ENCODE measurements at places on chromosomes 4 and X.
A peak's percentile ranks its signal among the peaks of the same experiment; 100 is the strongest.

- DNase-seq = no peak
Measured at GRCh38 chr4:95591278-95591677, 42.5 kb upstream of the UNC5C start.

GRCh38 chr4:6491235-6491634 is 18.8 kb upstream of the PPP2R2C start:
- no peak for DNase-seq

DNA sequence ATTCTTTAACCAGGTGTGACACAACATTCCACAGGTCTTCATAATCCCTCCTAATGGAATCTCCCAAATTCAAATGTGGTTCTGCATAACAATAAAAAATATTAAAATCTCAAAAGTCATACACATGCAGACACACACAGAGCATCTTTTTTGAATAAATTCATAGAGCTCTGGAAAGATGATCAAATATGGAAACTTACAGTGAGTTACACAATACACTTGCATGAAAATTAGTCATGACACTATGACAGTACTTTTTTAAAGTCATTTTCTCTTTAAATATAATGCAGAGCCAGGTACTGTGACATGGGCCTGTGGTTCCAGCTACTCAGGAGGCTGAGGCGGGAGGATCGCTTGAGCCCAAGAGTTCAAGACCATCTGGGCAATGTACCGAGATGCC is 38.9 kb downstream of the DDX60L start:
- no peak for DNase-seq

GRCh38 chr4:28010577-28011240 is 1150.1 kb downstream of the STIM2 start:
- DNase-seq = no peak

- no peak for DNase-seq
Measured at GRCh38 chr4:78613522-78614321, 62.2 kb downstream of the ANXA3 start.

- DNase-seq = no peak
Measured at GRCh38 chr4:17398035-17398434, 113.9 kb downstream of the QDPR start.

DNA sequence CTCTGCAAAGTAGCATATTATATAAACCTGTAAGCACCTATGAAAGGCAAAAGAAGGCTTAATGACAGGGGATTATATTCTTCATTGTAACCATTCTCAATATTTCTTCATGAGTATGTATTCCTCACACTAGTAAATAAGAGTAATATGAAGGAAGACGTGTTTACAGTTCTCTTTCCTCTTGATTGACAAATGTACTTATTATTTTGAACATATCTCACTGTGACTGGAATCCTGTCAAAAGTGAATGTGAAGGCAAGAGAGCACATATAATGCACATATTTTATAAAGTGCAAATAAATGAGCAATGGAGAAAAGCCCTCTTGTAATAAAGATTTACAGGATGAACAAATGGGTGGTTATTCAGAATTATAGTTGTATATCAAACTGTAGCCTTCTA is 19.7 kb downstream of the FAM47A start:
- no peak for DNase-seq

DNA sequence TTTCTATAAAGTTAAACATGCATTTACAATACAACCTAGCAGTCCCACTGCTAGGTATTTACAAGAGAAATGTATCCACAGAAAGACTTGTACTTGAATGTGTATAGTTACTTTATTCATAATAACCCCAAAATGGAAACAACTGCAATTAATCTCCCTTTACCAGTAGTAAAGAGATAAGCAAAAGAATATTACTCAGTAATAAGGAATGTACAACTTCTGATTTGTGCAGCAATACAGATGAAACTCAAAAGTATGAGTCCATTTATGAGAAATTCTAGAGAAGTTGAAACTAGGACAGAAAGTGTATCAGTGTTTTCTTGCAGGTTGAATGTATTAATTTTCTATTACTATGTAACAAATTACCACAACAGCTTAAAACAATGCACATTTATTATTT is 15.2 kb downstream of the USP53 start:
- DNase-seq = no peak

- DNase-seq = no peak
Measured at GRCh38 chr4:159979953-159980352, 877.1 kb downstream of the RAPGEF2 start.

GRCh38 chrX:16239211-16239610 is 71.9 kb downstream of the MAGEB17 start:
- peak; percentile 50 for DNase-seq

GRCh38 chrX:154979629-154980028 is 42.9 kb downstream of the F8 start:
- no peak for DNase-seq

DNA sequence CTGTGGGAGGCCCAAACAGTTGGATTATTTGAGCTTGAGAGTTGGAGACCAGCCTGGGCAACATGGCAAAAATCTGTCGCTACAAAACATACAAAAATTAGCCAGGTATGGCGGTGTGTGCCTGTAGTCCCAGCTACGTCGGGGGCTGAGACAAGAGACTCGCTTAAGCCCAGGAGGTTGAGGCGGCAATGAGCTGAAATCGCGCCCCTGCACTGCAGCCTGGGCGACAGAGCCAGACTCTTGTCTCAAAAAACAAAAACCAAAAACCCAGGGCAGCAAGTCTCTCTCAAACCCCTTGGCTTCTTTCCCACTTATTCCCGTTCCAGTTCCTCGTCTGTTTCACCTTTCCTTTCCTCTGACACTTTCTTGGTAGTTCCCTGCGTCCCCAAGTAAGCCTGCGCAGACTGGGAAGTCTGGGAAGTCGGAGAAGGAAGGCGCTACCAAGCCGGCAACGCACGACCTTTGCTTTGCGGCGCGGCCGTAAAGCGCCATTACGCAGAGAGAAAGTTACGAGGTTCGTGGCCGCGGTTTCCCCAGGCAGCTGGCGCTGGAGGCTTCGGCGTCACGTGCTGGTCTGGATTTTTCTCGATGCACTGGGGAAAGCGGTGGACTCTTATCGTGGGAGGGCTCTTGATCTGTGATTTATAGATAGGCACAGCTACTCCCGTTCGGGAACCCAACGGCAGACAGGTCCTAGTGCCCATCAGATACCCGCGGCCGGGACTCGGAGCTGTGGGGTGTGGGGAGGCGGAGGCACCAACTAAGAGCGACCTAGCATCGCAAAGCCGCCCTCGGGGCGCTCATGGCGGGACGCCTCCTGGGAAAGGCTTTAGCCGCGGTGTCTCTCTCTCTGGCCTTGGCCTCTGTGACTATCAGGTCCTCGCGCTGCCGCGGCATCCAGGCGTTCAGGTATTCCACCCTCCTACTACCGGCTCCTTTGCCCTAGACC is at the start of gene NUDT9:
Gene NUDT9 (plus strand): TSS at position 470 of the 949 bp plus-strand sequence. CDS start 333 bp downstream, at position 803.
- peak; percentile 88 for DNase-seq

DNA sequence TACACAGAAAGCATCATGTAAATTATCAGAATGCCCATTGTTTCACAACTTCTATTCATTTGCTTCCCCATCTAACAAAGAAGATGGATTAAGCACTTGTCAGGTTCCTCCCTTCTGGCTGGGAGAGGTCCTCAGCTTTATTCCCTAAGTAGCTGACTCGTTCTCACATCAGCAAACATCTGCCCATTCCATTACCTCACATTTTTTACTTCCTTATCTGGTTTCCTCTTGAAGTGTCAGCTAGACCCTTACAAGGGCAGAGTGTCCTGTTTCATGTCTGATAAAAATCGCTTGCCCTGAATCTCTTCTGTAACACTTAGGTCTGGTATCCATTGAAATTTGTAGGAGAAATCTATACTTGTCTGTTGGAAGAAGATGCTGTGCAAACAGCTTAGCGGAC is 34.7 kb downstream of the TMPRSS11A start:
- DNase-seq = no peak

DNA sequence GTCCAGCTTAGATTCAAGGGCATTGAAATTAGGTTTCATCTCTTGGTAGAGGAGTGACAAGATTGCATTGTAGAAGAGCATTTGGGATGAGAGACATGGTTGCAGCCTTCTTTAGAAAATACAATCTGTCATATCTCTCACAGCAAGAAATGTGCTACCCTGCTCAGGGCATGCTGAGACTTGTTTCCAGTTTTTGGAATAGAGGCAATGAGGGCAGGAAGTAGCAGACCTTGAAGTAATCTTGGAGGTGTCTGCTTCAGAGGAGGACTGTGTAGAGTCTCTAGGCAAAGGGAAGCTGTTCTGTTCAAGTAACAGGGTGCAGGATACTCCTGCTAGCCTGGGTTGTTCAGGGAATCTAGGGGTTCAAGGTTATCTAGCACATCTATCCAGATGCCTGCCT is 116.1 kb upstream of the ZNF827 start:
- no peak for DNase-seq

DNA sequence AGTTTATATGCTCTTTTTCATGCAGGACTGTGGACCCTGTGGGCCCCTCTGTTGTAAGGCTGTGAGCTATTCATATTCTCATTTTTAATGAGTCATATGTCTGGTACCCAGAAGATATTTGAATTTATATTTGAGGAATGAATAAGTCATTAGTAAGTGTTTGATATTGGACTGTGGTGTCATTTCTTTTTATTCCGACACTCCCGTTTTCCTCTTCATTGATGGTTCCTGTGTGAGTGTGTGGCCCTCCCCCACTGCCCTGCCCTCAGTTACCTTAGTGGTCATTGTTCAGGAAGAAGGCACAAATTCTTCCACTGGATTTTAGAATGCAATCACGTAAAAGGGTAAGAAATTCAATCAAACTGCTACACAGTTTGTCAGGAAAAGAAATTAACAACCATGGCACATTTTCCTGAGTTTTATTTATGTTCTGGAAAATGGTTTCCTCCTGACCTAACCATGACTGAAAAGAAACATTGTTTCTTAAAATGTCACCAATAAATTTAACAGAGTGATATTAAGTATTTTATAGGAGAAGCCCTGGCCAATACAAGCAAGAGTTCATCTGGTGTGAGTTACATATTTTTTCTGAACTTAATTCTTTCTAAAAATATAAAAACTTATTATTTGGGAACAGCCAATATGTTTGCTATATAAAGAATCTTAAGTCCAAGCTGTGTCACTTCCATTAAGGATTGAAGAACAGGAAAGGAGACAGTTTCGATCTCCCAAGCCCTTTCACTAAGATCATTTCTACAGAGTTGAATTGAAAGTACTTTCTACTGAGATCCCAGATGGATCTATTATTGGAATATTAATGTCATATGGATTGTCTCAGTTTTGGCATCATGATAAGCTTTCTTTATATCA is 370.5 kb upstream of the ANXA10 start:
- no peak for DNase-seq

DNA sequence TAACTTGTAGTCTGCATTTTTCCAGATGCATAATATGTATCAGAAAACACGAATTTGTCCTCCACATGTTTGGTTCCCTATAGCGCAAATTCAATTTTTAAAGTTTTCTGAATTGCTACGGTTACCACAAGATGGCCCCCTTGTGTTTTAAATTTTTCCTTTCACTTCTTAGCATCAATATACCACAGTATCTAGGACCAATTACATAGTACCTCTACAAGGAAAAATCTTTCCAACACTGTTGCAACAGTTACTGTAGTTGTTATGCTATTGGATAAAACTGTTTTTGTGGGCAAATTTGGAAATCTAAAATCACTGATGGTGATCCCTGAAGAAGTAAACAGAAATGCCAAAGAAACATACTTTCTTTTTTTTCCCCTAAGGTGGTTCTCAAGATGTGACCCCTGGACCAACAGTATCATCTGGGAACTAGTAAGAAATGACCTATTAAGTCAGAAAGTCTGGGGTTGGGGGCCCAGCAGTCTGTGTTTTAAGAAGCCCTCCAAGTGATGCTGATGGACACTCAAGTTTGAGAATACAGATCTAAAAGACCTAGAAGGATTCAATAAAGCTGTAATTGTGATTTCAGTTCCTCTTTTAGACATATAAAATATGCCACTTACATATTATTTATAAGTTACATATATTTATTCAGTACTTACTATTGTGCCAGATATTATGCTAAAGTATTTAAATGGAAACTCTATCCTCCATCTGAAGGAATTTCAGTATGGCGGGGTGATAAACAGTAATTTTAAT is 3.1 kb downstream of the ZGRF1 start:
- DNase-seq = no peak

DNA sequence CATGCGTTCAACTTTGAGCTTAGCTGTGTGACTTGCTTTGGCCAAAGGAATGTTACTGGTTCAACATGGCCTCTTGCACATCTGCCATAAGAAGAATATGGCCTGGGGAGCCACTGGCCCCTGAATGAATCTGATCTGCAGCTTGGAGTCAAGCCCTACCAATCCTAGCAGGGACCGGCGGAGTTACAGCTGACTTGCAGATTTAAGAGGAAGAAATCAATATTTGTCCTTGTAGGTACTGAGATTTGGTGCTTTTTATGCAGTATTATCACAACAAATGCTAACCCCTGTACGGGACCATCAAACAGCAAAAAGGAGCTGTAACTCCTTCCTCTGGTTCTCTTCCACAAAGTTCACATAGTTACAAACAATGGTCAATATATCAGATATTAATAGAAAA is 252.0 kb downstream of the LDB2 start:
- no peak for DNase-seq

DNA sequence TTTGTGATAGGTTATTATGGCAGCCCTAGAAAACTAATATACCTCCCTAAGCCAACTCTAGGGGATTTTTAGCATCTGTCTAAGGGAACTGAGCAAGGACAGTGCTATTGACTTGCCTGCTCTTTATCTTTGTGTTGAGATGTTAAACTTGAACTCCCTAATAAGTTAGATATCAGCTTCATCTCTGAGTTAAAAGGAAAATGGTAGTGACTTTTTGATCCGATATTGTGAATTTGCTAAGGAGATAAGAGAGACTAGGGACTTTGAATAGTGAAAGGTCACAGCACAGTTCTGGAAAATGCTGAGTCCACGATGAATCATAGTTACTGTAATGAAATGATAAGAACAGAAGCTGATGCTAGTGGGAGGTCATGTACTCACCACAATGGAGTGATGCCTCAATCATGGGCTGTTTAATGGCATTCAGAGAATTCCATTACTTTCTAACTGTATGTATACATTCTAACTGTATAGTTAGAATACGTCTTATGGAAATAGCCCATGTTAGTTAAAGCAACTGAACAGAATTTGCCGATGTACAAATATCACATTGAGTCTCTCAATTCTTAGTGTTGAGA is 147.2 kb downstream of the GLRA3 start:
- DNase-seq = no peak

DNA sequence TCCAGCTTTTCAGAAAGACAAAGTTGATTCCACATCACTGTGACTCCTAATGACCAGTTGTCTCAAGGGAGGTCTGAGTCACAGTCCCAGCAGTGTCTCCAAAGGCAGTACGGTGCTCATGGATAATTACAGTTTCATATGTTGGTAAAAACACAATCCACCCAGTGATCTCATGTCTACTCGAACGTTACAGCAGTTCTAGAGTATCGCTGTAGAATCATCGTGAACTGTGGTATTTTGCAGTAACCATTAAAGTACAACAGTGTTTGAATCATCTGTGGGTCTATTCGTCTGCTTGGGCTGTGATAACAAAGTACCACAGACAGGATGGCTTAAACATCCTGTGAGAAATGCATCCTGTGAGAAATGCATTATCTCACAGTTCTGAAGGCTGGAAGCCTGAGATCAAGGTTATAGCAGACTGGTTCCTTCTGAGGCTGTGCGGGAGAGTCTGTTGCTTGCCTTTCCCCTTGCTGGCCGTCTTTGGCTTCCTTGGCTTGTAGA is 121.1 kb upstream of the SORBS2 start:
- no peak for DNase-seq

- DNase-seq = peak; percentile 7
Measured at GRCh38 chrX:24341795-24342194, 18.6 kb upstream of the SUPT20HL1 start.

Data from AG04450 (cell line).